Inflammatory macrophage treated with lipopolysaccharide for 4 hours (primary cell): ENCODE measurements at places on chromosomes 7 and 10.
A peak's percentile ranks its signal among the peaks of the same experiment; 100 is the strongest.

- no peak for DNase-seq
Observed at GRCh38 chr10:90966146-90966545, 45.3 kb upstream of the ANKRD1 start.

DNA sequence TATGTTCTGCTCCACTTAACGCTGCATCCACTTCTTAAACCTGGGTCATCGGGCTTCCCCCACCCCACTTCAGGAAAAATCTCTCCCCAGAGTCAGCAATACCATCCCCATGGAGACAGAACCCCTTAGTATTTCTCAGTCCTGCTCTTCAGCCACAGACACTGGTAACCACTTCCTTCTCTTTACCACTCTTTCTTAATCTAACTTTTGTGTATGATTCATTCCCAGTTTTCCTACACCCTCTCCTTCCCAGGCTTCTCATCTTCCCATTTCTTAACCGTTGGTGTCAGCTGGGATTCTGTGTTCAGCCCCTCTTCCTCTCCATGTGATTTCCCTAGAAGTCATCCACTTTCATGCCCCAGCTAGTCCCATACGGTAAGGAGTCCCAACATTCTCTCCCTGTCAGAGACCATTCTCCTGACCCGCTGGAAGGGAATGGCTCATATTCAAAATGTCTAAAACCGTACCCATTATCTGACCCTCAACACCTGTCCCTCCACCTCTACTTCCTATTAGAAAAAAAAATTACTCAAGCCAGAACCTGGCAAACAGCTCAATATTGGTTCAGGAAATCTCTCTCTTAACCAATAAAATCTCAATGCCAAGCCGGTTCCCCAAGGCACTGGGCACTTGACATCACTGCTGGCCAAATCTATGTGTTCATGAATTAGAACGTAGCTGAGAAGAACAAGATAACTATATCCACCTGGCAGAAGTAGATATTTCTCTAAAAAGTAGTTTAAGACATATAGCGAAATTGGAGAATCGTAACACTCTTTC lies 89.4 kb downstream of the DGKI start:
- DNase-seq: peak; percentile 75

DNA sequence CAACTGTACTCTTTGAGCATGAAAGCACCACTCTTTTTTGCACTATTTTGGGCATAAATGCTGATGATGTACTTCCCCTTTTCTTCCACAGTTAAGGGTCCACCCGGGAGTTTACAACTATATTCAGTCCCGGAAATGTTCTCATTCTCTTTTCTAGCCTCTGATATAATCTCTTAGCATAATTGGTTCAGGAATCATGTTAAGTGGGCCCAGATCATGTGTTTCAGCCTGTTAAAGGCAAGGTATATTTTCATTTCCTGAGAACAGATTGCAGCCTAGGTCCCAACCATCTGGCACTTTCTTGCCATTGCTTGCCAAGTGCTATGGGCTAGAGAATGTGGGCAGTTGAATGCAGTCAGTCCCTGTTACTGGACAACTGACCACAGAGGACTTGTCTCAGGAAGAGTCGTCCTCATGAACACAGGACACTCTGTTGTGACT lies 111.4 kb upstream of the GLCCI1 start:
- DNase-seq: no peak

GRCh38 chr10:126930131-126930882 lies 25.1 kb downstream of the DOCK1 start:
- no peak for DNase-seq

DNA sequence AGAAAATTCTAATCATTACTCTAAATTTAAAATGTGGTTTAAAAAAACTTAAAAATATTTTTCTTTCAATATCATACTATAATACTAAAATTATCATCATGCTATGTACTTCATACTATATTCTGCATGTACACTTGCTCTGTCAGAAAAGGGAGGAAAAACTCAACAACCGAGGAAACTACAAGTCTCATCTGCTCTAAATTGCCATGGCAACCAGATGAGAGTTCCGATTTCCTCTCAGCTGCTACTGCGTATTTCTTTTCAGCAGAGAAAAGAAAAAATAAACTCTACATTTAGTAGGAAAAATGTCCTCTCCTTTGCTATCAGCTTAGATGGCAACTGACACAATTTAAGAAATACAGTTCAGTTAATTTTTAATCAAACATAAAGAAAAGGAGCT lies 178.9 kb downstream of the SRPK2 start:
- no peak for DNase-seq

GRCh38 chr10:130202984-130203621 lies 66.9 kb downstream of the GLRX3 start:
- no peak for DNase-seq

DNA sequence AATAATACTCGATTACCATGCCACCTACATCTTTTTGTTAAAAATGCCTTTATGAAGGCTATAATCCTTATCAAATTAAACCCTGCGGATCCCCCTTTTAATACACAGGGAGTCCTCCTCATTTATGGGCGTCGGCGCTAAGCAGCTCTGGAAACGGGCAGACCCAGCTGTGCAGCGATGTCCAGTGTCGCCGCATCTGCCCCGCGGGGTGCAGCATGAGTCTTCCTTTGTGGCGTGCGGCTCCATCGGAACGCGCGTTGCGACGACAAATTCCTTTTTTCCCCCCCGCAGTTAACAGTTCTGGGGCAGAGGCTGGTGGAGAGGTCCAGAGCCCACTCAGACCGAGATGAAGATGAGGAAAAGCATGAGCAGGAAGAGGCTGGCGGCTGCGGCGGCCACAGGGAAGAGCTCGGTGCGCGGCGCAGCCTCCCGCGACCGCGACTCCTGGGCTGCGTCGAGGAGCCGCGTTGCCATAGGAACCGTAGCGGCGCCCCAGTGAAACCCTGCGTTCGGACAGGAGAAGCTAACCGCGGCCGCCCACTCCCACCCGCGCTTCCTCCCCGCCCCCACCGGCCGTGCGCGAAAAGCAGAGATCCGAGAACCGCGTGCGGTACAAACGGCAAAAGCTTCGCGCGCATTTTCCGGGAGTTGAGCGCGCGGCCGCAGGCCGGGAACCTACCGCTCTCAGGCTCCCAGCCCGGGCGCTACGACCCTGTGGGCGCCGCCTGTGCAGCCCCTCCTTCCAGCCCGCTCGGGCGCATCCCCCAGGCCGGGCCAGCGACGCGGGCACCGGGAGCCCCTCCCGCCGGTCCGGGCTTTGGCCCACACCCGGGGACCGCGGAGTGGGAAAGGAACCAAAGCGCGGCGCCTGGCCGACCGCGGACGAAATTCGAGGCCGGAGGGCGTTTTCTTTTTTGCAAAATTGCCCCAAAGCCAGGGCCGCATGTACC lies 130.6 kb downstream of the SPAG6 start:
- no peak for DNase-seq

DNA sequence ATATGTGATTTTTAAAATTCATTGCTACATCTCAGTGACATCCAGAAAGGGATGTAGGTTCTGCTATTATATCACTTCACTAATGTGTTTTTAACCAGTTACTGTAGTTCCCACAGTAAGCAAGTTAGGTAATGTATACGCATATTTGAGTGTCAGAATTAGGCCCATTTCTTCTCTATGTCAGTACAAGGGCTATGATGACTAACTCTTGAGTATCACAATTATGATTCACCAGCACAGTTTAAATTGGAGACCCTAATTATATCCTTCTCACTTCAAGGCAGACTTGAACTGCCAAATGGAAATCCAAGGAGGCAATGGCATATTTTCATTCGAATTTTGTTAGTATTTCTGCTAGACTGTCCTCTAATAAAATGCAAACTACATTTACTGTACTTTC lies 23.6 kb downstream of the BZW2 start:
- peak; percentile 5 for DNase-seq

GRCh38 chr10:35035606-35036005 lies 54.5 kb downstream of the CUL2 start:
- DNase-seq: peak; percentile 64

- DNase-seq: no peak
Observed at GRCh38 chr7:137652721-137653120, 194.1 kb downstream of the DGKI start.

DNA sequence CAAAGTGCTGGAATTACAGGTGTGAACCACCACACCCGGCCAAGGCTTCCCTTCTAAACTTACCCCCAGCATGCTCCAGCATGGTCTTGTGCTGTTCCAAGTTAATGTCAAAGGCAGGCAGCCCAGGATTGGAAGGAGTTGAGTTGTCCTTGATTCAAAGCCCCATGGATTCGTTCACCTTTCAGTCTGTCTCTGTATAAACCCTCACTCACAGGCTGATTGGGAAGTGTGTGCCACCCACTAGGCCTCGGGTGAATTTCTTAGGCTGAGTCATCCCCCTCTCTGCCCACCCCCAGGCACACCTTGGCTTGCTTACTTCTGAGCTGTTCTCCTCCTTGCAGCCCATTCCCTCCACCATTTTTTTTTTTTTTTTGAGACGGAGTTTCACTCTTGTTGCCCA lies 13.3 kb upstream of the PRDX3 start:
- no peak for DNase-seq
